ENCODE measurements at places on chromosomes 7 and 10.

- no peak for DNase-seq
Measured at GRCh38 chr10:79246209-79246581, 101.1 kb upstream of the PPIF start.

DNA sequence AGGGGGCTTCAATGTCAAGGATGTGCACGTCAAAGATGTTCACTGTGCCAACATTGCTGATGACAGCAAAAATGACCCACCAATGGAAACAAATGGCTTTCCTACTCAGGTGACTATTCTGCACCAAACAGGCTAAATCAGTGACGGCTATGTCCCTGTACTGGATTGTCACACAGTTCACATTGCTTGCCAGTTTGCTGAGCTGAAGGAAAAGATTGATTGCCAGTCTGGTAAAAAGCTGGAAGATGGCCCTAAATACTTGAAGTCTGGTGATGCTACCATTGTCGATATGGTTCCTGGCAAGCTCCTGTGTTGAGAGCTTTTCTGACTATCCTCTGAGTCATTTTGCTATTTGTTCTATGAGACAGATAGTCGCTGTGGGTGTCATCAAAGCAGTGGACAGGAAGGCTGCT lies 202.2 kb upstream of the ETV1 start:
- no peak for DNase-seq

DNA sequence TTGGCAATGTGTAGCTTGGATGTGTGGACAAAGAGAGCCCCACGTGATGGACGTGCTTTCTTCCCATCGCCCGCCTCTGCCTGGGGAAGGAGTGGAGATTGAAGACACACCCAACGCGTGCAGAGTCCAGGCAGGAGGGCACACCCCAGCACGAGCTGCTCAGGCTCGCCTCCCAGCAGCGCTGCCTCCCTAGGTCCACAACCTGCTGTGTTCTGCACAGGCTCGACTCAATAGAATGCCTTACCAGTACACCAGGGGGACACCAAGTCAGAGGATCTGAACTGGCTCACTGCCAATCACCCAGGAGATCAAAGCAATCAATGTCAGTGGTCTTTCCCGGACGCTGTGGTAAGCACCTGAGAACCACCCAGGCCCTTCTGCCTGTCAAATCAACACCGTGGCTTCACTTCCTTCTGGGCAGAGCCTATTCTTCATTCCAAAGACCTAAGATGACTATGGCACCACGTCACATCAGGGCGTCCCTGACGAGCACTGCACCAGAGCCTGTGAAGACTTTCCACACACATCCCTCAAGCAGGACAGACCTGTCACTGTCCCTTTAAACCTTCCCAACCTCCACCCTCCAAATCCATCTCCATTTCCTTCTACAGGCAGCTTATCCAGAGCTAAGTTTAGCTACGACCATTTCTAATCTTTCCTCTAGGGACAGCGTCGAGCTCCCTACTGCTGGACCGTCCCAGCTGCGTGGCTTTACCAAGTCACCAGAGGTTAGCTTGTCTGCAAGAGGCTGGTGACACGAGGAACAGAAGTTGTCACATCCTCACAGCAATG lies 72.3 kb downstream of the AMZ1 start:
- DNase-seq, result peak; percentile 50

GRCh38 chr10:94428766-94429707 lies 26.7 kb downstream of the TBC1D12 start:
- no peak for DNase-seq

GRCh38 chr10:126372396-126372795 lies 15.9 kb downstream of the ADAM12 start:
- DNase-seq, result no peak

GRCh38 chr7:148914208-148914777 lies 30.2 kb upstream of the EZH2 start:
- peak; percentile 16 for DNase-seq

- DNase-seq, result no peak
Measured at GRCh38 chr10:76497666-76498065, 1066.2 kb downstream of the LRMDA start.

DNA sequence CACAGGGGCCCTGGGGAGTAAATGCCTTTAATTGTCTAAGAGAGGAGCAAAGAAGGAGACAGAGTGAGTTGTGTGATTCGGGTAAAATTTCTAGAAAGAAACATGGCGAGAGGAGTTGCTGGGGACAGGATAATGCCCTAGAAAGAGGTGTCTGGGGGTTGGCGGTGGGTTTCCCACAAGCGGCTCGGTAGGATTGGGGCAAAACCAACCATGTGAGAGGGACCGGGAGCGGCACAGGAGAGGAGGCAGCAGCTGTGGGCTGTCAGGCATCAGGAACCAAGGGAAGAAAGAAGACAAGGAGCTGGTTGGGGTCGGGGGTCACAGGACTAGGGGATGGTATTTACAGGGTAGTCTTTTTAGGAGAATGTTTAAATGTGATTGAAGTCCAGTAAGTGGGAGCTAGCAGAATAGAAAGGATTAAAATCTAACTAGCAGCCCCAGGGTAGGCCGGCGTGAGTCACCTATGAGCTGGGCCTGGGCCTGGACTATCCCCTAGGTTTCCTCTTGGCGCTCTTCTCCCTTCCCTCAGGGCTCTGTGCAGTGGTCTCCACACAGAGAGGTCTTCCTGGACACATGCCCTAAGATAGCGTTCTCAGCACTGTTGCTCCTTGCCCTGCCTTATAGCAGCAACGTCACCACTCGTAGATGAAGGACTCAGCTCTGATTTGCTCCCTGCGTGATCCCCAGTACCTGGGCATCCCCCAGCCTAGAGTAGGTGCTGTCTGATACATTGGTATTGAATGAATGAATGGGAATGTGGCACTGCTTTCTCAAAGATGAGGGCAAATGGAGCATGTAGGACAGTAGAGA lies 32.6 kb downstream of the IKZF1 start:
- DNase-seq, result no peak

GRCh38 chr7:66689081-66689480 lies 51.5 kb upstream of the RABGEF1 start:
- no peak for DNase-seq

DNA sequence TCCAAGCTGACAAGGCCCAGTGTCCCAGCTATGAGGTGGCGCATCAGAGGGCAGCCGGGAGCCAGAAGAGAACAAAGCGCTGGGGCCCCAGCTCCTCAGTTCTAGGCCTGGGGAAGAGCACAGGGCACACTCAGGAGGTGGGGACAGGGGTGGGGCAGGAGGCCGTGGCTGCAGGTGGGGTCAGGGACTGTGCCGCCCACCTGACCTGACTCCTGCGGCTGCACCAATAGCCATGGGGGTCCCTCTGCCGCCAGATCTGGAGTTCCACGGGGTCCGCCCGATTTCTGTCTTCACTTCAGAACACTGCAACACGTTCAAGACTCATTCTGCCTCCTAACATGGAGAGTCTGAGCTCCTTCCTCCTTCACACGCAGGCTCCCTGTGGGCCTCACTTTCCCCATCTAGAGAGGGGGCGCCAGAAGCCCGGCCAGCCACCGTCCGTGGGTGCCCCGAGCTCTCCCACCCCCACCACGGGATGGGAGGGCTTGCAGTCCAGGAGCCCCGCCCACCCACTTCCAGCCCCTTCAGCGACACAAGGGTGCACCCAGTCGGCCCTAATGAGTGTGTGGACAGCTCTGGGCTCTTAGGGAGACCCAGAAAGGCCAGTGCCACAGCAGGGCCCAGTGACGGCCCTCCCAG lies 278.3 kb downstream of the MAD1L1 start:
- no peak for DNase-seq

DNA sequence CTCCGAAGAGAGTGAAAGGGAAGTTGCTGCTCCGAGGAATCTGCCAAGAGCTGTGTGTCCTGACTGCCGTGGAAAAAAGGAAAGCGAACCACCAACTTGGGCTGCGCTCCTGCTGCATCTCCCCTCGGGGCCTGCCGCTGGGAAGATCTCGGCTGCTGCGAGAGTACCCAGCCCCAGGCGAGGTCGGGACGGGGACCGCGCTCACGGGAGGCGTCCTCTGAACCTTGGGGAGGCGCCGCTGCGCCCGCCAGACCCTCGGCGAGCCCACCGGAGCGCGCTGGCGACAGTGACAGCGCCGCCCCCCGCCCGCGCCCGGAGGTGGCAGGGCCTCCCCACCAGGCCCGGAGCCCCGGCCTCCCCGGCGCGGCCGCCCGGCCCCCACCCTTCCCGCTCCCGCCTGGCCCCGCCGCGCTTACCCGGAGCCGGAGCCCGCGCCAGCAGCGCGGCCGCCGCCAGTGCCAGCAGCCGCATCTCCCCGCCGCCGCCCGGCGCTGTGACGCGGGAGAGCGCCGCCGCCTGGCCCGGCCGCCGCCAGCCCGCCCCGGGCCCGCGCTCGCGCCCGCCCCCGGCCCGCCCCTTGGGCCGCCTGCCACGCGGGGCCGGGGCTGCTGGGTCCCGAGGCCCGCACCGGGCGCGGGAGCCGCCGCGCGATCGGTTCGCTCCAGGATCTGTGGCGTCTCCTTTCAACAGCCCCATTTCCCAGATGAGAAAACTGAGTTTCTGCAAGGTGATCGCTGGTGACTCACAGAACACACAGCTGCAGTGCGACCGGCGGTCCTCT lies at the start of gene VSTM4:
TSS of gene VSTM4 (minus strand) at position 508 of the 781 bp plus-strand sequence. CDS start at position 471, 37 bp downstream.
- peak; percentile 87 for DNase-seq

- peak; percentile 86 for DNase-seq
Measured at GRCh38 chr10:46228563-46229071, 58.2 kb upstream of the ANTXRL start.

DNA sequence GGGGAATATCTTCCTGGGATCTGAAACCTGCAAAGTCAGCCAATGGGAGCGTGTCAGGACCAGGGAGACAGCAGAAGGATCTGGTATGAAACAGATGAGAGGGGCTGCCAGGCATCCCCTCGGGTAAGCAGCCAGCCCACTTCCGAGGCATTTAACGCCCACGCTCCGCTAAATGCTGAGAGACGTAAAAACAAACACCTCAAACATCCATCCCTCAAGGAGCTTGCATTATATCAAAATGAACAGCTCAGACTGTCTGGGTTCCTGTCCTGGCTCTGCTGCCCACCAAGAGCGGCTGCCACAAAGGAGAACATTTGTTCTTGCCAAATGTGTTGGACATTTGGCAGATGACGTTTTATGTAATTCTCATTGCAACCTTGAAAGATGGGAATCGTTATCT lies 7.0 kb upstream of the SERPINE1 start:
- DNase-seq, result no peak

DNA sequence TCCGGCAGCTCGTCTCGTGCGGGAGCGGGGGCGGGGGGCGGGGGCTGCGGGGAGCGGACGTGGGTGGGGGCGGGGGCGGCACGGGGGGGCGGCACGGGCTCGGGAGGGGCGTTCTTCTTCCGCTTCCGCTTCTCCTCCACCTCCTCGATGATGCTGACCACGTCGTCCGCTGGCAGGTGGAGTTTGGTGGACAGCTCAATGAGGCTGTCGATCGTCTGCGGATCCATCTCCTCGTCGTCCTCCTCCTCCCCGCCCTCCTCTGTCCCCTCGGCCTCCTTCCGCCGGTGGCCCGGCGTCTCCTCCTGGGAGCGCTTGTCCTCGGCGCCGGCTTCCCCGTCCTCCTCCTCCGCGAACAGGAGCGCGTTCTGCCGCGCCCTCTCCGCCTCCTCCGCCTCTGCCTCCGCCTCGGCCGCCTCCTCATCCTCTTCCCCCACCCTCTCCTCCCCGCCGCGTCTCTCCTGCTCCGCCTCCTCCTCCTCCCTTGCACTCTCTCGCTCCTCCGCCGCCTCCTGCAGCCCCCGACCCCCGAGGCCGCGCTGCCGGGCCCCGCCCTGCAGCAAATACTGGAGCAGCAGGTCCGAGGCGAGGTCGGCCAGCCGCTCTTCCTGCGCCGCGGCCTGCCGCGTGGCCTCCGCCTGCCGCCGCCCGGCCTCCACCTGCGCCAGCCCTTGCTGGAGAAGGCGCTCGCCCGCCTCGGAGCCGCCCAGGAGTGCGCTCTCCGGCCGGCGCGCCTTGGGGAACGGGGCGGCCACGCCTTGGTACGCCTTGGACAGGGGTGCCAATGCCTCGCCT lies 1.9 kb downstream of the VGF start:
- no peak for DNase-seq

- no peak for DNase-seq
Measured at GRCh38 chr10:5445006-5445405, 32.6 kb downstream of the NET1 start.

DNA sequence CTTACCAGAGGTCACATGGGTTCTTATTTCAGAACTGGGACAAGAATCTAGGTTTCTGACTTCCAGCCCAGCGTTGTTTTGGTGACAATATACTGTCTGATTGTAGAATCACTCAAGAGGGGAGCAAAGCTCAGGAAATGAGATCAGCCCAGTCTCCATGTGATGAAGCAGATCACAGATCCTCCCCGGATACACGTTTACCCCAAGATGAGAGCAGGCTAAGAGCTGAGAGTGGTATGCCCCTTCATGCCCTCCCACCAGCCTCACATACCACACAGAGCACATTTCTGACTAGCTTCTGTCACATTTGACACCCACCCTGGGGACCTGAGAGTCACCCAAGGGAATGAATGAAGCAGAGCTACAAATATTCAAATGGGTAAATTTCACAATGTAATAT lies 27.1 kb upstream of the PRKCQ start:
- DNase-seq, result no peak

DNA sequence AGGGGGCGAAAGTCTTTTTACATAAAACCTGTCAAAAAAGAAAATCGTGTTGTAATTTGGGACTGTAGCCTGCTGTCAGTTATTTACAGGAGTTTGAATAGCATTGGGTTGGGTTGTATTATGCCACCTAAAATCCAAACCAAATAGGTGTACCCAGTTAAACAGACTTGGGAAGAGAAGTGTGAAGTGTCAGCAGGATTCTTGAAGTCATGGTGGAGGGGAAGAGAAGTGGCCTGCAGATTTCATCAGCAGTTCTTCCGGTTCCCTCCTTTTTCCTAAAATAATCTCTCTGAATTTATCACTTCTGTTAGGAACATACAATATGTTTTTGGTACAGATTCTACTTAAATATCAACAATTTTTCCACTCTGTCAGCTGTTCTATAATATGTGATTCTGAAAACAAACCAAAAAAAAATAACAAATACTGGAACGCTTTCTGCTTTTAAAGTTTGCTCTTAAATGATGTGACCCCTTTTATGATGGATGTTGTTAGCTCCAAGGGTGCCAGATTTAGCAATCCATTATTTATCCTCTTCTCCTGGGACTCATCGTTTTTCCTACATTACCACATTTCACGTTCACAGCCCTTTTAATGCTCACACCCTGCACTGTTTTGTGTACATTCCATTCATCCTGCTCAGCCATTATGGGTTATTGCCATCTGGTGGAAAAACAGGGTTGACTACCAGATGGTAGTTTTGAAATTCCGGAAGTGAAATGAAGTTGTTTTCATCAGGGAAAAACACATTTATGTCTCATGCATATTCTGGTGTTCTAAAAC lies 18.7 kb upstream of the ARHGAP12 start:
- DNase-seq, result peak; percentile 76

DNA sequence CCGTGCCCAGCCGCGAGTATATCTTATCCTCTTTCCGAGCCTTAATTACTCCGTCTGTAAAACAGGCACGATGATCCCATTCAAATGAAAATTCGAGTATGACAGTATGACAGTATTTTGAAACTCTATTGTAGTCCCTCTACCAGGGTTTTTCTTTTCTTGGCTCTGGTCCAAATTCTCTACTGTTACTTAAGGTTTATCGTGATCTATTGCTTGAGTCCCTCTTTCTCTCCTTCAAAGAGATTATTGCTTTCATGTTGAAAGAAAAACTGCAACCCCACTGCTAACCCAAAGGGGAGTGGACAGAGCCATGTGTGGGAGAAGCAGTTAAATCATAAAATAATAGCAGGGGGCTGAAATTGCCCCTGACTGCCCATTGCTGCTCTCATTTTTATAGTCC lies 1156.6 kb upstream of the AUTS2 start:
- no peak for DNase-seq

Measured in AG08396 (cell line).